ENCODE measurements at places on chromosomes 4 and X.
A peak's percentile ranks its signal among the peaks of the same experiment; 100 is the strongest.

DNA sequence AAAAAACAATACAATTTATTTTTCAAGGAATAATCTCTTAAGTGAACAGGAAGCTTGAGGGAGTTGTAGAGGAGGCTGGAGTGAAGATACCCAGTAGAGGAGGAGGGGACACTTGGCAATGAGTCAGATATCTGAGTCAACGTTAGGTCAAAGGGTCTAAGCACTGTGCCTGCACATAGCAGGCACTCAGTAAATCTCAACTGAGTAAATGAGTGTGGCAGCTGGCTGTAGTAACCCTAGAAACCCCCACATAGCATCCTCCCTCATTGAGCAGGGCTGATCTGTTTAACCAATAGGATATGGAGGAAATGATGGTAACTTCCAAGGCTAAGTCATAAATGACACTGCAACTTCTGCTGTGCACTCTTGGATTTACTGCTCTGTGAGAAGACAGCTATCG is 186.0 kb upstream of the FAM241A start:
- no peak for DNase-seq

DNA sequence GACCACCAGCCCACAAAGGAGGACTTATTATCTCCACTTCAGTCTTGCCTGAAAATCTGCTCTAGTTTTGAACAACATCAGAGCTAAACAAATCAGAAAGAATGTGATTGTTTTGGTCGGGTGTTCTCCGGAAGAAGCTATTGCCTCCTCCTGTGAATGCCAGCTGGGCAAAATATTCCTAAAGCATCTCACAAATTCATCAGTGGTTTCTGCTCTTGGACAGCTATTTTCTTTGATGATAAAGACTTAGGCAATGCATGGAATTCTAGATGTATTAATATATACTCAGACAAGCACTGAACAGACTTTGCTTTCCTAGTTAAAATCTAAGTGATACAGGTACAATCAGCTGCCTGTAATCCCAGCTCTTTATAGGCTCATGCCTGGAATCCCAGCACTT is 71.8 kb downstream of the ASMT start:
- DNase-seq, result no peak

GRCh38 chr4:126354784-126355183 is 1040.0 kb downstream of the FAT4 start:
- no peak for DNase-seq

- no peak for DNase-seq
These were observed 55.2 kb downstream of the LGI2 start for GRCh38 chr4:24975510-24975909.

DNA sequence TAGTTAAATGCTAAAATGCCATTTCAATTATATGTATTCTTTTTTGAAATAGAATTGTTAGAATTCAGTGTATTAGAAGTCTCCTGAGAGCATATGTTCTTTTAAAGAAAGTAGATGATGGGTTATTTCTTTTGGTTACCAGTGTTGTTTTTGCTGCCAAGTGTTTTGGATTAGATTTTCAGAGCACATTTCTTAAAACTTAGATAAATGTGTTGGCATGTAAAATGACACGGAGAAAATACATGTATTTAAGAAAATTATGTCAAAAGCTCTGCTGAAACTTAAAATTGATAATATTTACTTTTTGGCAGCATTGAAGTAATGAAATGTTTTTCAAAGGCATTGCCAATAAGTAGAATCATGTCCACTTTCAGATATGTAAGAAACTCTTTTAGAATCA is 379.7 kb downstream of the ADGRL3 start:
- no peak for DNase-seq

DNA sequence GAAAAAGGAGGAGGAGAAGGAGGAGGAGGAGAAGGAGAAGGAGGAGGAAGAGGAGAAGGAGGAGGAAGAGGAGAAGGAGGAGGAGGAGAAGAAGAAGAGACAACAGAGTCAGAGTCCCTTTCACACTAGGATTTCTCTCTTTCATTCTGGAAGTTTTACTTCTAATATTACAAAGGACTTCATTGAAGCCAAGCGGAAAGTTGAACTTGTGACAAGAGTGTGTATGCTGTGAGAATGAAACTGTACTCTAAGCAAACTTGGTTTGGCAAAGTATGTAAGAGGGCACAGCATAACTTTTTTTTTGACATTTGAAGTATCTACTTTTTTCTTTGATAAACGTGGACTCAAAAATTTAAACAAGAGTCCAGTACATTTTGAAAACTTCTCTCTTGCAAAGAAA is 48.0 kb downstream of the CXCL8 start:
- no peak for DNase-seq

- DNase-seq, result no peak
These were observed 70.2 kb upstream of the PLS3 start for GRCh38 chrX:115490814-115491213.

DNA sequence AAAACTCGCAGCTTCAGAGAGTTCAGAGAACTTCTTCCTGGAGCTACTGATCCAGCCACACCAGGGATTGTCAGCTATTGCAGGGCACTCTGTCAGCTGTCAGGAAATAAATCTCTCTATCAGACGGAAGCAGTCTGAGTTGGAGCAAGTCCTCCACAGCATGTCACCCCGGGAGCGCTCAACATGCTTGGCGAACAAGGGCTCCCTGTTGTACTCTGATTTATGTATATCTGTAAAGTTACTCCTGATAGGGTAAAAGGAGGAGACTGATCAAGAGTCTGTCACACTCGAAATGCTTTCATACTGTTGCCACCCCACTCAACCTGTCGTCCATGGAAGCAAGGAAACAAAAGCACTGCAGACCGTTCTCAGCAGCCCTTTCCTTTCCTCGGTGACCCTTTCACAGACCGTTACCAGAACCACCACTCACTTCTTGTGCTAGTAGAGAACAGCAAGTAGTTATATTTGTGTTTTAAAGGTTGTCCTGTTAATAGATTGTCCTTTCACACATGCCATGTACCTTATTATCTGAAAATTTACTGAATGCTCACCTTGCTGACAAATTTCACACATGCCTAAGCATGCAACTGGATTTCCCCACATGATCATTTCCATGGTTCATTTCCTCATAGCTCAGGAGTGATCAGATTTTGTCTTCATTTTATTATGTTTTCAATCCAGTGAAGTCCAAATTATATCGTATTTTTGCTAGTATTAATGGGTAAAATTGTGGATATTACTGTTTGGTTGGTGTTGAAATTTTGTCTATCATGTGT is 2108.9 kb upstream of the TENM3 start:
- no peak for DNase-seq

GRCh38 chr4:47054130-47054529 is 22.8 kb downstream of the GABRB1 start:
- DNase-seq, result no peak

DNA sequence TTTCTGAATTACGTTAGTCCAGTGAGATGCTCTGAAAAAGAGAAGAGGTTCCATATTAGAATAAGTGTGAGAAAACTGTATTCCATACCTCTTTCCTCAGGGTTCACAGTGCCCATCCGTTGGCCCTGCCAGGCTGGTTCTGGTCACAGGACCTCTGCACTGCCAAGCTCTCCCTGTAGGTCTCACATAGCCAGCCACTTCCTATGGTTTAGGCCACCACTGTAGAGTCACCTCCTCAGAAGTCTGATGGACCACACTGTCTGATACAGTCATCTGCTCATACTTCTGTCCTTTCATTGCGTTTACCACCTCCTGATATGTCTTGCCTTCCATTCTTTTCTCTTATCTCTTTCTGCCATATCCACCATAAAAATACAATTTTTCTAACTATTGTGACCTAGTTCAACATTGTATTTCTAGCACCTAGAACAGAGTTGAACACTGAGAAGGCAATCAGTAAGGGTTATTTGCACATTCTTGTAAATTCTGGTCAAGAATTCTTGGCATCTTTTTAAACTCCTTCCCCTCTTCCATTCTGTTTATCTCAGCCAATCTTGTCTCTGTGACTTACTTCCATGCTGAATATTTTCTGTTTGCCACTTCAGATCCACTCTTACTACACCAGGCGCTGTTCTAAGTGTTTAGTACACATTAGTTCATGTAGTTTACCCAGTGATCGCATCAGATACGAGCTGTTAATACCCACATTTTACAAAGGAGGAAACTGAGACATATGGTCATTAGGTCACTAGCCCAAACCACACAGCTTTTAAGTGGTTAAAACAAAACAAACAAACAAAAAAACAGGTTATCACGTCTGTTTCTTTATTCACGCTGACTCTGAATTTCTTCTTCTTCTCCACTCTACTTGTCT is 125.6 kb downstream of the CBR4 start:
- DNase-seq, result no peak

GRCh38 chrX:102833136-102833535 is 103.9 kb upstream of the RAB40AL start:
- no peak for DNase-seq

DNA sequence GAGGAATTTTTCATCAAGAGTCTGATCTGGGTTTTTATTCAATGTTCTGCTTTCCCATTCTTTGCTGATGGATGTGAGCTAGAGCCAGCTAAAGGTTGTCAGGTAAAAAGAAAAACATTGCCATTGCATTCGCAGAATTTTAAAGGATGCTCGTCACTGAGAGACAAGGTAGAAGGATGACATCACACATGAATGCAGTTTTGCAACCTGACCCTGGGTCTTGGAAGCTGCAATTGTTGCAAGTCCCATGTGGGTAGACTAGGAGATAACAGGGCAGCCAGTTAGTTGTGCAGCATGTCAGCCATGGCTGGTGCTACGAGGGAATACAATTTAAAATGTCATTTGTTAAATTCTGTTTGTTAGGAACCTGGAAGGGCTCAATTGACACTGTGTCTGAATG is 73.9 kb upstream of the MXRA5 start:
- no peak for DNase-seq

DNA sequence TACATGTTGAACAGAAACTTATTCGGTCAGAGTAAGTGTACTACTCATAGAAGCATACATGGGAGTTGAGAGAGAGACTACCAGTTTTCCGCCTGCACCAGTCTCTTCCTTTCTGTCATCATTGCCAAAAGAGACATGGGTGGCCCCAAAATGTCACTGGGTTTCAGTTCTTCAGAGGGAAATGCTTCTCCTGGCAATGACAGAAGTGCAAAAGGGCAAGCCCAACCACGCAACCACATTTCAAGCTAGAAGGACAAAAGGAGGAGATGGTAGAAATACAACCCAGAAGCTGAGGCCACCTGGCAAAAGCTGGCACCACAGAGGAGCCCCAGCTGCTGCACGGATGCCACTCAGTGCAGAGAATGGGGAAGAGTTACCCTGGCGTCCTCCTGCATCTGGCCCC is 320.1 kb downstream of the BCOR start:
- peak; percentile 51 for DNase-seq

GRCh38 chr4:81106150-81106549 is 75.6 kb downstream of the BMP3 start:
- DNase-seq, result no peak

DNA sequence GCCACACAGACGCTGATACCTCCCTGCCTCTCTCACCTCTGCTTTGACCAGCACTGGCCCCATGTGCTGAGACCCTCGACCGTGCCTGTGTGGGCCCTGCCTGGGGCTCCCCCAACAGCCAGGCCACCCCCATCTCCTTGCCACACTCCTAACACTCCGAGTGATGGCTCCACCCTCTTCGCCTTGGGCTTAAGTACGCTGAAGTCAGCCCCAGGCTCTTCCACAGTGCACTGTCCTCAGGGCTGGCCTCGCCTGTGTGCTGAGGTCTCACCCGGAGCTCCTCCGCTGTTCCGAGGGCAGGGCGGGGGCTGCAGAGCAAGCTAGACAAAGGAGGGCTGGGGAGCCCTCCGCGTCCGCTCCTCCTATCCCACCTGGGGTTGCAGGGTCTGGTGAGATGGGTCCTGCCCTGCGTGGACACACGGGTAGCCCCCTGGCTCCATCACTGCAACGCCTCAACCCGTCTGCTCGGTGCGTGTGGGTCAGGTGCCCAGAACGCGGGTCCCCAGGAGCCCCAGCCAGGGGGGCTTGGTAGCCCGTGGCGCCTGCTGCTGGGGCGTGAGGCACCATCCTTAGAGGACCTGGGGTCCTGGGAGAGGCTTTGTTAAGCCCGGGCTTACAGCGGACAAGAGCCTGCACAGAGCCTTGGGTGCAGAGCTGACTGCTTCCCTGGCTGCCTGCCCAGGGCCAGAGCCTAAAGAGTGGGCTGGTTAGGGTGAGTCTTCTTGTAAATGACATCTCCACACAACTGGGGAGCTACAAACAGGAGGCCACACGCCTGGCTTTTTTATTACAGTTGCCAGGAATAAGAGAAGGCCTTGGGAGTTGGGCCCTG is 42.6 kb upstream of the NKX1-1 start:
- DNase-seq, result no peak

GRCh38 chr4:96455045-96455720 is 615.3 kb downstream of the PDHA2 start:
- DNase-seq, result no peak

GRCh38 chrX:74509989-74510388 is 88.7 kb downstream of the SLC16A2 start:
- DNase-seq, result no peak

DNA sequence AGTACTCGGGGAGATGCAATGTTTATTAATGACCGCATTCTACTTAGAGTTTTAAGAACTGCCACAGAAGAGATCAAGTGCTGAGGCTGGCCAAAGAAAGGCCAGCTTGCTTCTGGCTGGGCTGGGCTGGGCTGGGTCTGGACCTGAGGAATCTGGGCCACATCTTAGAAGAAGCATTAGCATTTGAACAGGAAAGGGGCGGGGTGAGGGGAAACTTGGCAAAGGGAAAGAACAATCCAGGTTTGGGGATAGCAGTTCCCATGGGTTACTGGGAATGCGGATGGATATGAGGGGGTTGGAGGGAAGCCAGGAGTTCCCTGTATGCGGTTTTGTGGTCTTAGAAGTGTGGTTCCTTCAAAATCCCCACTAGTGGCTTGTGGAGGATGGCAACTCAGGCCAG is 83.3 kb downstream of the CLDN34 start:
- no peak for DNase-seq

DNA sequence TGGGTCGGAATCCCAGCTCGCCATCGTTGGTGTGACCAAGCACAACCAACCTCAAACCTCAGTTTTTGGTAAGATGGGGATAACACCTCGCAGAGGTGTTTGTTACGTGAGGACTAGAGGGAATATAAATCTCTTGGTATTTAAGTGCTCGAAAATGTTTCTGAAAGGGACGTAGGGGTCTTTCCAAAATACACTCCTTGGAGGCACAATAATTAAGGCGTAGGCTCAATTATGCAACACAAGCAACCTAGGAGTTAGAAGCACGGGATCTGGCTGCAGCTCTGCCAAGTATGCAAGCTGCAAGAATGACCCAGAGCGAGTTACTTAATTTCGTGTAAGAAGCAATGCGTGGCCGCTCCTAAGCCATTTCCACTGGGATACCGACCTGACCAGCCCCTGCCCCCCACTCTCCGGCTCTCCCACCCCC is 552 bp downstream of the ADH5 start:
- DNase-seq, result peak; percentile 21

- no peak for DNase-seq
These were observed 148.2 kb downstream of the RASL11B start for GRCh38 chr4:53010318-53010717.

- no peak for DNase-seq
These were observed 57.7 kb upstream of the EFHC2 start for GRCh38 chrX:44401151-44401550.

- DNase-seq, result no peak
These were observed 25.9 kb upstream of the LNX1 start for GRCh38 chr4:53617101-53617680.
